CD4-positive, alpha-beta T cell (primary cell): ENCODE measurements at places on chromosomes 13 and 19. TPM values are rescaled to one million over a fixed set of nuclear protein-coding genes. Genes with fewer than 3 reads are reported as not detected.

The NMRK2 gene
- total RNA-seq, result not detected

The ADAMTS10 gene
- 72.9 TPM for total RNA-seq

DNA sequence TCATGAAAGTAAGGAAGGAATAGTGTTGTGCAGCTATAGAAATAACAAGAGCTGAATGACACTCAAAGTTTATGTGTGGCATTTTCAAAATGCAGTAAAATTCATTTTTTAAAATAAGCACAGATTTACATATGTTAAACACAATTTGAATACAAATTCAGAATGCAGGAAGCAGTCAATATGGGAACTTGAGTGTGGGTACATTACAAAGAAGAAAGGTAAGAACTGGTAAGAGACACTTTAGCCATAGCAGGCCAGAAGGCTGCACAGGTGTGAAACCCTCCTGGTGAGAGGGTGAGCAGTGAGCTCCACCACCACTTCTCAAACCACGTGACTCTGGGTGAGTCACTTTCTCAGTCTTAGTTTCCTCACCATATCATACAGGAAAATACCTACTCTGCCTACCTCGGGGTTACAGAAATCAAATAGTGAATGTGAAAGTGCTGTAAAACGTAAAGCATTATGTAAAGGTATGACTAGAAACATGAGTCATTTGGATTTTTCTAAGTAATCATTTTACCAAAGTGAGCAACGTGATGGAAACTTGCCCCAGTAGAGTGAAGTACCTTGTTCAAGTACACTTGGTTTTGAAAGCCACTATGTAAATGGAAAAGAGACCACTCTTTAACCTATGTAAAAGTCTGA is 40.5 kb downstream of the USP12 start:
- no peak for DNase-seq

DNA sequence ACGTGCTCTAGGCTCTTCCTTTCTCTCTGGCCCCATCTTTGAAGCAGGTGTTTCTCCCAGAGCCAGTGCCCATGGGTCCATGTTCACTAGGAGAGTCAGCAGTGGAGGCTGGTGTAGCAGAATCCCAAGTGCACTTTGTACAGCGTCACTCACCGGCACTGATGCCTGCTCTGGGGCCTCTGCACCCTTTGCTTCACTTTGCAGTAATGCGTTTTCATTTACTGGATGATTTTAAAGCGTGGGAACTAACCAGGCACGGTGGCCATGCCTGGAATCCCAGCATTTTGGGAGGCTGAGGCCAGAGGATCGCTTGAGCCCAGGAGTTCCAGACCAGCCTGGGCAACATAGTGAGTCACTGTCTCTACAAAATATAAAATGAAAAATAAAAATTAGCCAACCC is 30.7 kb downstream of the SLC25A42 start:
- no peak for DNase-seq

GRCh38 chr19:44808463-44809371 is at the start of gene BCAM:
TSS of gene BCAM (plus strand) at chr19:44809103. CDS start at chr19:44809125, 22 bp downstream.
- no peak for DNase-seq

DNA sequence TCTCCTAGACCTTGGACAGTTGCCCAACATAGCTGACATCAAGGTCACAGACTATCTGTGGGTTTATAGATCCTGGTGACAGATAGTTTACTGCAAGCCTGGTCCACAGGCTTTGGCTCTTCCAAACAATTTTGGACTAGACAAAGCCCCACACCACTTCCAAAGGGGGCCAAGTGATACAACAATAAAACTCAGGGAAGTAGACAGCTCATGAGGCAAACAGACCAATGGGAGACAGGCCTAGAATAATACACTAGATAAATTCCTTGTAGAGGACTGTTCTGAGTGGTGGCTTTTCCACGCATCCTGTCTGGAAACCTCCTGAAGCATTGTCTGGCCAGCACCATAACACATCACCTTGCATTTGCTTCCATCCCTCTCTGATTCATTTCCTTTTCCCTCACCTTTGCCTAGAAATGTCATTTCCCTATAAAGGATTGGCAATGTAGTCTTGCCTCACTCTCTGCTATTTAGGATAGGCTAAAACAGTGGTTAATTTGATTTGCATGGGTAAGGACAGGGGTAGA is 284.2 kb downstream of the POU4F1 start:
- DNase-seq, result no peak

- DNase-seq, result no peak
Measured at GRCh38 chr19:17692566-17692965, 4.4 kb upstream of the UNC13A start.
